ENCODE measurements at places on chromosomes 4 and X. TPM values are rescaled to one million over a fixed set of nuclear protein-coding genes. Genes with fewer than 3 reads are reported as not detected.

NDST3 gene
- total RNA-seq: 0.05 TPM

UTP3 gene
- total RNA-seq: 19.7 TPM

CYP2U1 gene
- 8.0 TPM for total RNA-seq

PLRG1 gene
- 48.3 TPM for total RNA-seq

SOX3 gene
- total RNA-seq: 10.5 TPM

MAGEA4 gene
- total RNA-seq: not detected

RNF212 gene
- 15.3 TPM for total RNA-seq

HS6ST2 gene
- 1.1 TPM for total RNA-seq

DNA sequence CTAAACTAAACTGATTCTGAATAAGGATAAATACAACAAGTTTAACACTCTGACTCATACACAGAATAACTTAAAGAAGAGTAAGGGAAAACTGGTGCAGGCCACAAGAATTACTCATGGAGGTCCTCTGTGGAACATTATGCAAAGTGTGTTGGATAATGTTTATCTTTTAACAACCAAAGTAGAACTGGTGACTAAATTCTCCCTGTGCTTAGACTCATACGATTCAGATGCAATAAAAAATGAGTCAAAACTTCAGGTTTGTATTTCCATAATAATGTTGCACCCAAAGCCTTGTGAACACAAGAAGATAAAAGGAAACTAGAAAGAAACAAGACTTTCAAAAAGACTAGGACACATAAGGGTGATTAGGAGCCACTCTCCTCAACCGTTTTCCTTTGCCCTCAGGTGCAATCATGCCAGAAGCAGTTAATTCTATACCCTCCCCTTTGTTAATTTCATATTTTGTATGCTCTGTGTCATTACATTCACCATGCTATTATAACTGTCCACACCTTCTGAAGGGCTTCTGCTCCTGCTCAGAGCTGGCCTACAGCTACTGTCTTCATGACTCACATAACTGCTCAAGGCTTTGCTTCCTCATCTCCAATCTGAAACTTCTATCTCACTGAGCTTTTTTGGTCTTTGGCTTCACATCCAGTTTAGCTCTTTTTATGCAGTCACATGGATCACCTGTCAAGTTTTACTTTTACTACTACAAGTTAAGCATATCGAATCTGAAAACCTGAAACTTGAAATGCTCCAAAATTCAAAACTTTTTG, 60.2 kb downstream of the KCNIP4 start:
- H3K27me3 ChIP-seq: no peaks in the 10 kb centered on the region
- H3K27ac ChIP-seq: no peak overlapping the region
- no peak overlapping the region for H3K4me3 ChIP-seq
- DNase-seq: no peak

GRCh38 chrX:46637938-46638337, 64.4 kb downstream of the CHST7 start:
- H3K4me3 ChIP-seq: no peak overlapping the region
- no peaks in the 10 kb centered on the region for H3K27me3 ChIP-seq
- no peak overlapping the region for H3K27ac ChIP-seq
- no peaks in the 10 kb centered on the region for H3K36me3 ChIP-seq
- no peak for DNase-seq

- no peak overlapping the region for H3K27ac ChIP-seq
- no peaks in the 10 kb centered on the region for H3K27me3 ChIP-seq
- H3K36me3 ChIP-seq: no peaks in the 10 kb centered on the region
- no peak for DNase-seq
- H3K4me3 ChIP-seq: peak overlapping the region; percentile 60
Observed at GRCh38 chr4:971666-972500, 1.5 kb downstream of the DGKQ start.

DNA sequence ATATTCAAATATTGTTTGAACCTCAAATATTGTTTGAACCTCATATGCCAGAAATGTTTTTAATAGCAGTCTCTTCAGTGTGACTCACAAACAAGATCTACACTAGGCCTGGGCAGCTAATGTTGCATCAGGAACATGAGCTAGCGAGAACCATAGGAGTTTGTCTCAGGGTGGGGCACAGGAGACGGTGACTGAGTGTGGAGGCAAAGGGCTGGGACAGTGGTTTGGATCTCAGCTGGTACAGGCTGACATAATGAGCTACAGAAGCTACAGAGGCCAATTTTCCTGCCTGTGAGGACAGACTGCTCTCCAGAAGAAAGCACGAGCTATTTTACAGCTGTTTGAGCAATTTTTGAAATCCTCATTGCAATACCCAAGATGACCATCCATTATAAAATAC, 224.7 kb downstream of the CENPC start:
- no peaks in the 10 kb centered on the region for H3K4me1 ChIP-seq
- H3K4me3 ChIP-seq: no peak overlapping the region
- no peak for DNase-seq
- no peaks in the 10 kb centered on the region for H3K36me3 ChIP-seq
- H3K27ac ChIP-seq: no peak overlapping the region
- H3K27me3 ChIP-seq: no peaks in the 10 kb centered on the region

DNA sequence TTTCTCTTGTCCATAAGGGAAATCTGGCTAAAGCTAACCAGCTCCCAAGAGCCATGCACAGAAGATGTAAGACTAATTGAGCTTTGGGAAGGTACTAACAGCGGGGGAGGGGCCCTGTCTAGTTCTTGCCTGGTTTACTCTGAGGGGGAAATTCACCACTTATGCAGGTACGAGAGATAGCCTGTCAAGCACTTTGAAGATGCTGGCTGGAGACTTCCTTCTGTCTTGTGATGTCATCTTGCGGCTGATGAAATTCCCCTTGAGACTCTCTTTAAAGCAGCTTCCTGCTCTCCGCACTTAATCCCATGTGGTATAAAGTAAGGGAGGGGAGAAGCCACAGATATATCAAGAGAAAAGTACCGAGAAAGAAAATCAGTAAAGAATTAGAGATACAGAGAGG, 345.3 kb downstream of the MAPK10 start:
- no peaks in the 10 kb centered on the region for H3K36me3 ChIP-seq
- H3K4me3 ChIP-seq: no peak overlapping the region
- no peaks in the 10 kb centered on the region for H3K4me1 ChIP-seq

GRCh38 chrX:9605484-9605883, 140.6 kb downstream of the TBL1X start:
- H3K27ac ChIP-seq: no peak overlapping the region
- no peaks in the 10 kb centered on the region for H3K36me3 ChIP-seq
- no peaks in the 10 kb centered on the region for H3K4me1 ChIP-seq
- H3K27me3 ChIP-seq: no peaks in the 10 kb centered on the region
- DNase-seq: no peak

DNA sequence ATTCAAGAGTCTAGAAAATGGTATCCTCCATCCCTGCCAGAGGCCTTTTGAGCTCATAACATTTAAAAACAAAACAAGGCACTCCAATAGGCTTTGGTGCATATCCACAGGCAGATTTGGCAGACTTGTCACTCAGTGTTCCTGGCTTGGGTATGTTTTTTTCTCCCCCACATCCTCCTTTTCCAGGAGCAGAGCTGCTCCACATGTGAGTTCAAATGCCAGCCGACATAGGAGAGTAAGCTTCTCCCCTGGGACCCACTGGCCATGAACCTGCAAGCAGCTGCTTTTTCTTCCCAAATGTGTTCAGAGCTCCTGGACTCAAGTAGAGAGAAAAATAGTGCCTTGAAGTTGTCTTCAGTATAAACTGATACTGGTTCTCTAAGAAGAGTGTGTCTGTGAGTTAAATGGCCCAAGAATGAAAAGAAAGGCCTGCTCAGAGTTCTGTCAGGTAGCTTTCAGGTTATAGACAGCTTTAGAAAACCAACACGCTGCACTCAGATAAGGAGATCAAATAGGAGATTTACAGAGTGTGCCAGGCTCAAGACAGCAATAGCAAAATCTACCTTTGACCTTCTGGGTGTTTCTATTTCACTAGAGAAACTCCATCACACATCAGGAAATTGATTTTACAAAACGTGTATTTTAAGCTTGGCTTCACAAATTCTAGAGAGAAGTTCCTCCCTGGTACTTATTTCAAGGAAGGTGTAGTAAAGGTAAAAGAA, 162.5 kb upstream of the GALNT7 start:
- no peak overlapping the region for H3K4me3 ChIP-seq
- H3K27ac ChIP-seq: no peak overlapping the region
- no peaks in the 10 kb centered on the region for H3K36me3 ChIP-seq
- H3K4me1 ChIP-seq: no peaks in the 10 kb centered on the region
- no peak for DNase-seq

DNA sequence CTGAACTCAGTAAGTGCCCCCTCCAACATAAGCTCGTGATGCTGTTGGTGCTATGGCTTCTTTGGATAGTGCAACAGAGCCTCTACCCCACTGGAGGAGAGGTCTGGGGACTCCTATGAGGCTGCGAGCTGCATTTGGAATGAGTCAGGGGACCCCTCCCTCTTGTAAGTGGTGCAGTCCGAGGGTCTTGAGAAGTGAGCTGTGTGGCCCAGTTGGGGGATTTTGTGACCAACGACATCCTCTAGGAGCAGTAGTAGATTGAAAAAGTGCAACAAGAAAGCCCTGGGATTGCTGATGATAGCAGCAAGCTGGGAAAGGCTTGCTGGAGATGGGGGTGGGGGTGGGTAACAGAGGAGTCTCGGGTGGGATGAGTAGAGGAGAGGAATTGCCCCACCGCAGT, 3.1 kb downstream of the FRMPD3 start:
- no peaks in the 10 kb centered on the region for H3K36me3 ChIP-seq
- H3K27me3 ChIP-seq: no peaks in the 10 kb centered on the region
- H3K4me1 ChIP-seq: no peaks in the 10 kb centered on the region
- no peak overlapping the region for H3K27ac ChIP-seq

DNA sequence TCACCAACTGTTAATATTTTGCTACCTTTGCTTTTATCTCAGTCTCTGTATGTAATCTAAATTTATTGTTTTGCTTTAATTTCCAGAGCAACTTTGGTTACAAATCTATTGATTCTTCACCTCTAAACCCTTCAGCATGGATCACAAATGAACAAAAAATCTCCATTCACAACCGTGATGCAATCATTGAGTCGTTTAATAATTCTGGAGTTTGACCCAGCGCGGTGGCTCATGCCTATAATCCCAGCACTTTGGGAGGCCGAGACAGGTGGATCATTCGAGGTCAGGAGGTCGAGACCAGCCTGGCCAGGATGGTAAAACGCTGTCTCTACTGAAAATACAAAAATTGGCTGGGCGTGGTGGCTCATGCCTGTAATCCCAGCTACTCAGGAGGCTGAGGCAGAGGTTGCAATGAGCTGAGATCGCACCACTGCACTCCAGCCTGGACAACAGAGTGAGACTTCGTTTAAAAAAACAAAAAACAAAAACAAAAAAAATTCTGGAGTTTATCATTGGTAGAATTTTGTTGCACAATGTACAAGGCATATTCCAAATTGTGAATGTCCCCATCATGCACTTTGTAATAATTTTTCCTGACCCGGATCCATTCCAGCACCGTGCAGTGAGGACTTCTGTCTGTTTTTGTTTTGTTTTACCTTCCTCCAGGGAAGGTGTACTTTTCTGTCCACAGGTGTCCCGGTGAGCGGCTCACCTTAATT, 2.3 kb upstream of the IDUA start:
- no peaks in the 10 kb centered on the region for H3K27me3 ChIP-seq
- no peak overlapping the region for H3K27ac ChIP-seq
- no peak for DNase-seq
- H3K4me3 ChIP-seq: no peak overlapping the region
- H3K4me1 ChIP-seq: peaks cover 9% of the 10 kb centered on the region

- DNase-seq: no peak
- no peaks in the 10 kb centered on the region for H3K4me1 ChIP-seq
- H3K36me3 ChIP-seq: no peaks in the 10 kb centered on the region
- H3K27ac ChIP-seq: no peak overlapping the region
- no peaks in the 10 kb centered on the region for H3K27me3 ChIP-seq
Observed at GRCh38 chrX:53556868-53557267, 122.7 kb upstream of the HSD17B10 start.

DNA sequence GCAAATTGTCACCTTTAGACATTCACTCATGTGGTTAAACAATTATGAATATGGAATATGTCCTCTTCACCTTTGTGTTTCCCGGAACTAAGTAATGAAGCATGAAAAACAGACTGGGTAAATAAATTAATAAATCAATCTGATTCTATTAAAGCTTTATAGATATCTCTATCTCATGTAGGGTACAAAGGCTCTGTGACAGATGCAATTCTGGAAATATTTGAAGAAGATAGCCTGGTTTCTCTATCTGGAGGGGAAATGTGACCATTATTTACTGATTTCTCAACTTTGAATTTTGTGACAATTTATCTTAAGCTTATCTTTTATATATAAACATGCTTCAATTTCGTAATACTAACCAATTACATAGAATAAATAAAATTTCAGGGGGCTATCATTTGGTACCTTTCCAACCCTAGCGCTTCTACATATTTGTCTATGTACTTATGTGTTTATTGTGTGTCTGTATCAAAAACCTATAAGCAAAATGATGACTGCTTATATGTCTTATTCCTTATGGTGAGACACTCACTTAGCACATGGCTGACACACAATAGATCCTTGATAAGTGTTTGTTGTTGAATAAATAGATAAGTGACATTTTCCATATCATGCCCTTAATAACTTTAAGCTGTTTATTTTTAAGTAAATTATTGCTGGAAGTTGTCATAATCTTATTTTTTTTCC, 9.9 kb downstream of the CTSO start:
- H3K4me1 ChIP-seq: no peaks in the 10 kb centered on the region
- no peak for DNase-seq
- no peak overlapping the region for H3K4me3 ChIP-seq
- no peaks in the 10 kb centered on the region for H3K27me3 ChIP-seq

DNA sequence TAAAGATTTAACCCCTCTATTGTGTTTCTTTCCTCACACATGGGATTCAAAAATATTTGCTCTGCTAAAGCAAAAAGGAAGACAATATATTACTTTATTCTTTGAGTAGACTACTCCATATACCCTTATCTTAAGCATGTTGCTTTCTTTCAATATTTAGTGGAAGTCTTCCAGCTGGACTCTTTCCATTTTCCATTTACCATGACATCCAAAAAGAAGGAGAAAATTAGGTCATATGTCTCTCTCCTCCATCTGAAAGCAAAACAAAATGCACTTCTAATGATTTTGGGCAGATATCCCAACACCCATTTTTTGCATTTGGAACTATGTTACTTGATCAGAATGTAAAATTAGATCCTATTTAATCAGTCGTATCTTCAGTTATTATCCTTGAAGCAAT, 1336.5 kb downstream of the PCDH19 start:
- H3K4me3 ChIP-seq: no peak overlapping the region
- no peak overlapping the region for H3K27ac ChIP-seq
- no peaks in the 10 kb centered on the region for H3K27me3 ChIP-seq
- no peaks in the 10 kb centered on the region for H3K36me3 ChIP-seq
- no peak for DNase-seq

- no peaks in the 10 kb centered on the region for H3K4me1 ChIP-seq
- no peak overlapping the region for H3K4me3 ChIP-seq
- no peaks in the 10 kb centered on the region for H3K27me3 ChIP-seq
Observed at GRCh38 chr4:100061835-100062234, 111.8 kb upstream of the H2AZ1 start.
